T-helper 2 cell treated with Interferon-gamma antibody and Interleukin-4, amounts not matched to agents 5 μg/mL and 100 μg/mL, for 36 hours (primary cell): ENCODE measurements at places on chromosomes 1 and 21.
A peak's percentile ranks its signal among the peaks of the same experiment; 100 is the strongest.

- peak; percentile 20 for DNase-seq
These were observed 26.6 kb upstream of the HPDL start for GRCh38 chr1:45299981-45300668.

- DNase-seq = no peak
These were observed 65.9 kb downstream of the DNTTIP2 start for GRCh38 chr1:93813076-93813475.

DNA sequence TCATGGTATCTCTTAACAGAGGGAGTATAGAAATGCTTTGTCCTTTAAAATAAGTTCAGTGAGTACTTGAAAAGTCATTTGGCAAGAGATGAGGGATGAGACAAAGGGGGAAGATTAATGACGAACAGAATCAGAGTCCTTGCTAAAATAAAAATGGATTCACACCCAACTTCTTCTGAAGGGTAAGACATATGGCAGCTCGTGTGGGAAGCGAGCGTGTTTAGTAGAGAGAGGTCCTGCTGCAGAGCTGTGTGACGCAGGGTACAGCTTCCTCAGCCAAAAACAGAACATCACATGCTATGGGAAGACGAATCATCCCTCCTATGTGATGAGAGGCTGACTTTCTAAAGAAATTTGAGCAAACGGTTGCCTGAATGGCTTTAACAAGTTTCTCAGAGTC is 158.5 kb upstream of the LMO4 start:
- DNase-seq = no peak

DNA sequence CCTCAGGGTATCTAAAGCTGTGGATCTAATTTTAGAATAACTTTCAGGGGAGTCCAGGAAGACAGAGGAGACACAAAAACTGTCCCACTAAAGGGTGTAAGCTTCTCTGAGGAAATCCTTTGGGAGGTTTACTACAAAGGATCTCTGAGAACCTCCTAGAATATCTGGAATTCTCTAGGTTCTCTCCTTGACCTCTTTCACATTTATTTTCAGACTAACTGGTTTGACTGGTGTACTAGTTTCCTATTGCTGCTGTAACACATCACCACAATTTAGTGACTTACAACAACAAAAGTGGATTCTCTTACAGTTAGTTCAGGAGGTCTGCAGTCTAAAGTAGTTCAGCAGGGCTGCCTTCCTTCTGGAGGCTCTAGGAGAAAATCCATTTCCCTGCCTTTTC is 175.3 kb upstream of the KIAA0040 start:
- no peak for DNase-seq

- DNase-seq = no peak
These were observed 41.2 kb downstream of the GJA5 start for GRCh38 chr1:147719029-147719698.

GRCh38 chr1:161282991-161283390 is 24.4 kb downstream of the PCP4L1 start:
- DNase-seq = no peak

GRCh38 chr1:7942214-7942921 is 1.7 kb upstream of the TNFRSF9 start:
- peak; percentile 33 for DNase-seq

DNA sequence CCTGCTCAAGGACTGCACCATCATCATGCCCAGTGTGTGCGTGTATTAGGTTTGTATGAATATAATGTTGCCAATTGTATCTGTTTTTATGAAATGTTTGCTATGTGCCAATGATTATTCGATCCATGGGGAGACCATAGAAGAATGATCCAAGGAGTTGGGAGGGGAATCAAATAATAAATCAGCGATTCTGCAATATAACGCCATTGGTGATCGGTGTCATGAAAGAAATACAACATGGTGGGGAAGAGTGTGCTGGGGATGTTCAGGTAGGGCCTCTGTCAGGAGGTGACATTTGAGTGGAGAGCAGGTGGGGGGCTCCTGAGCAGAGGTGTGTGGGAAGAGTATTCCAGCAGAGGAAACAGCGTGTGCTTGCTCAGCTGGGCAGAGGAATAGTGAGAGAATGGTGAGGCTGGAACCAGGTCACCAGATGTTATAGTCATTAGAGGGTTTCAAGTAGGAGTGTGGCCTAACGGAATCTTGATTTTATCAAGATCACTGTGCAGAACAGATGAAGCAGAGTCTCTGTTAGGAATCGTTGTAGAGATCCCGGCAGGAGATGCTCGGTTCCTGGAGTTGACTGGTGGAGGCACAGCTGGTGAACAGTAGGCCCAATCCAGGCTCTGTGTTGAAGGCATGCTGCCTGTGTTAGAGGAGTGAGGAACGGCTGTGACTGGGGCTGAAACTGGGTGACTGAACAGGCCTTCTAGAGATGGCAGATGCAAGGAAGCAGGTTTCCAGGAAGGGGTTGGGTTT is 2.9 kb upstream of the ZNF496 start:
- no peak for DNase-seq

DNA sequence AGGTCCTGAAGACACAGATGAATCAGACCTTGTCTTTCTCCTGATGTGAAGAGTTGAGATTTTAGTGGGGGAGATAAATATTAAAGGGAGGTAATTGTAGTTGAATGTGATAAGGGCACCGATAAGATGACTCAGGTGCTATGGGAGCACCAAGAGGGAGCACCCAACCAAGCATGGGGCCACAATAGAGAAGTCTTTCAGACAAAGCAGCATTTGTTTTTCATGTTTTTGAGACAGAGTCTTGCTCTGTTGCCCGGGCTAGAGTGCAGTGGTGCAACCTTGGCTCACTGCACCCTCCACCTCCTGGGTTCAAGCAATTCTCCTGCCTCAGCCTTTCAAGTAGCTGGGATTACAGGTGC is 16.2 kb downstream of the SZT2 start:
- no peak for DNase-seq

- no peak for DNase-seq
These were observed 6.8 kb upstream of the EFCAB14 start for GRCh38 chr1:46725736-46726108.

- DNase-seq = no peak
These were observed 139.1 kb downstream of the PLA2G4A start for GRCh38 chr1:186967656-186968394.

DNA sequence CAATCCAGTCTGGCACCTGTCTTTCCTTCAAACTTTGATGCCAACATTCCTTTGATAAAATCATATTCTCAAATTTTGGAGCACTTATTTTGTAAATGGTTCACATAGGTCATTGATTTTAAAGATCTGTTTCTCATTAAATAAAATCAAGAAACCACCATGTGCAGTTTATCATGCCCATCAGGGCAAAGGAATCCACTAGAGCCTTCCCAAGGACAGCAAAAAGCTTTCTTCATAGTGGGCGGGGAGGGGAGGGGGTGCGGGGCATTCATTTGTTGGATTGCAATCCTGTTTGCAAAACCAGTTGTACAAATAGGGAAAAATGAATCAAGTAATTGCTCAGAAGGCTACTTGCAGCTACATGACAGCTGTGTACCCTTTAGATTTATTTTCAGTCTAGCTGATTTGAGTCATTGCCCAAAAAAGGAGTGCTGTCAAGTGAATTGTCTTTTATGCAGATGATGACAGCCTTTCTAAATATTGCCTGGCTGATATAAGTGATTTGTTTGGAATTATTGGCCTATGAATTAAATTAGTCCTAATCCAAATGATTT is 23.0 kb downstream of the LRRC8B start:
- no peak for DNase-seq

DNA sequence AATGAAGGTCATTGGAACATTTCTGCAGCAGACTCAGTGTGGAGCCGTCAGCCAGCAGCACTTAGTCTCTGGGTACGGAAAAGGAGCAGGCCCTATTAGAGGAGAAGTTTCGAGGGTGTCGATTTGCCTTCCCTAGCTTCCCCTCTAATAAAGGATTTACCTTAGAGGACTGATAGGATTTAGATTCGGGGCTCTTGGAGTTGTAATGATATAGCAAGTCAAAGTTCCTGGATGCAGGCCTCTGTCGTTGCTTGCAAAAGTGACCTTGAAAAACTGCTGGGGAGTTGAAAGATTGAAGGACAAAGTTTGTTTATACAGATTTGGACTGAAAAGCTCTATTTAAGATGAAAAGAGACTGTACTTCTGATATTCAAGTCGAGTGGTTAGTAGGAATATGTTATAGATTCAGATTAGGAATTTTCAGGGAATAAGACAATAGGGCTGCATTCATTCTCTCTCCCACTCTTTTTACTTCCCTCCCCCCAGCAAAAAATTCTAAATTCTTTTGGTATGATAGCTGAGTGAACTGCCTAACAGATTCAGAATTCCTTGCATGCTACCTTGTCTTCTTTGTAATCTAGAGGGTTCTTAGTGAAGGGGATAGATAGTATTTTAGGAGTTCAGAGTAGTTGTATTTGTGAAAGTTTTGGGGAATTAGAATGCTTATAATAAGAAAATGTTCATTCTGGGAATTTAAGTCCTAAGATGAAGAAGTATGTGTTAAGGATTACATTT is 19.2 kb downstream of the NFYC start:
- no peak for DNase-seq

DNA sequence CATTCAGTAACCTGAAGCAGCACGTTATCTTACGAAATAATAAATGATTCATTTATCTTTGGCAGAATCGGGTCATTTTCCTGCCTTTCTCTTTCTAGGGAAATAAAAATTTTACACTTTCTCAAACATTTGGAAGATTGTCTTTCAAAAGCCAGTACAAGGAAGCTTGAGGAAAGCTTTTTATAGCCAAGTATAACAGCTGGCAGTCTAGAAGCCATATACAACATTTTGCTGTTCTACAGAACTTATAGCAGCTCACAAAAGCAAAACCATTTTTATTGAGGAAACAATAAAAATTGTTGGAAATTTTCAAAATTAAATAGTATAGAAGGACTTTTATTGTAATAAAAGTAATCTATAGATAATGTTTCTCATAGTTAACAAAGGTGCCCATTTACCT is 448.6 kb downstream of the SMYD3 start:
- DNase-seq = no peak

DNA sequence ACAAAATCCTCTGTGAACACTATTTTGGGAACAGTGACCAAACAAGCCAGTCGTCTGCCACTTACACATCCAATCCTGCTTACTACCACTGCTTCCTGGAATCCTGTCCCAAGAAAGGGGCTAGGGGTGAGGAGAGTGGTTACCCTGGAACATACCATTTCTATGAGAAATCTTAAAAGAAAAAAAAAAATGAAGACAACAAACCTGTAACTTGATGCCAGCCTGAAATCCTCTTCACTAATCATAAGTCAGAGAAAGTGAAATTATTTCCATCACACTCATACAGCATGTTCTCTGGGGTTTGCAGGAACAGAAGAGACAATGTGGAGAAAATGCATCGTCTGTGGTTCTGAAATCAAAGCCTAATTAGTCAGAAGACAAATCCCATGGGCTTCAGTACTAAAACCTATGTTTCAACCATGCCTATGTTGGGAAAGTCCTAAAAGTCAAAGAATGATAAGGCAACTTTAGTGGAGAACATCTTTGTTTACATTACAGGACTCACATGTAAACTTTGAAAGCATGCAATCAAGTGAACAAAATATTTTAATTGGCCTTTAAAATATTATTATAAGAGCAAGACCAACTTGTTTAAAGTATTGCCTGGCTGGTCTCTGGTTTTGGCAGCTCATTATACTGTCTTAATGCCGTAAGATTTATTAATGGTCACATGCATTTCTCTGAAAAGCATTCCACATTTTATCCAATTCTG is 220.7 kb downstream of the LTN1 start:
- DNase-seq = no peak

DNA sequence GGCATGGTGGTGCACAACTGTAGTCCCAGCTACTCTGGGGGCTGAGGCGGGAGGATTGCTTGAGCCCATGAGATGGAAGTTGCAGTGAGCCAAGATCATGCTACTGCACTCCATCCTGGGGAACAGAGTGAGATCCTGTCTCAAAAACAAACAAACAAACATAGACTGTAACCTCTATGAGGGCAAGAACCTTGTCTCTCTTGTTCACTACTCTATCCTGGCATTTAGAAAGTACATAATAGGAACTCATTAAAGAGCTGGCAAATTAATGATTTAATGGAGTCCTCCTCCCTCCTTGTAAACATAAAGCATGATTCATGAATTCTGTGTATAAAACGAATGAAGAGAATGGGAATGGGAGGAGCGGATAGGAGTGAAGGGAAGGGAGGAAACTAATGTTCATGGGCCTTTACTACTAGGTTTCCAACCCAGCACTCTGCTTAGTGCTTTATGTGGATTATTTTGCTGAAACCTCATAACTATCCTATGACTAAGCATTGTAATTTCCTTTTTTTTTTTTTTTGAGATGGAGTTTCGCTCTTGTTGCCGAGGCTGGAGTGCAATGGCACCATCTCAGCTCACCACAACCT is 8.6 kb downstream of the LMOD1 start:
- no peak for DNase-seq

DNA sequence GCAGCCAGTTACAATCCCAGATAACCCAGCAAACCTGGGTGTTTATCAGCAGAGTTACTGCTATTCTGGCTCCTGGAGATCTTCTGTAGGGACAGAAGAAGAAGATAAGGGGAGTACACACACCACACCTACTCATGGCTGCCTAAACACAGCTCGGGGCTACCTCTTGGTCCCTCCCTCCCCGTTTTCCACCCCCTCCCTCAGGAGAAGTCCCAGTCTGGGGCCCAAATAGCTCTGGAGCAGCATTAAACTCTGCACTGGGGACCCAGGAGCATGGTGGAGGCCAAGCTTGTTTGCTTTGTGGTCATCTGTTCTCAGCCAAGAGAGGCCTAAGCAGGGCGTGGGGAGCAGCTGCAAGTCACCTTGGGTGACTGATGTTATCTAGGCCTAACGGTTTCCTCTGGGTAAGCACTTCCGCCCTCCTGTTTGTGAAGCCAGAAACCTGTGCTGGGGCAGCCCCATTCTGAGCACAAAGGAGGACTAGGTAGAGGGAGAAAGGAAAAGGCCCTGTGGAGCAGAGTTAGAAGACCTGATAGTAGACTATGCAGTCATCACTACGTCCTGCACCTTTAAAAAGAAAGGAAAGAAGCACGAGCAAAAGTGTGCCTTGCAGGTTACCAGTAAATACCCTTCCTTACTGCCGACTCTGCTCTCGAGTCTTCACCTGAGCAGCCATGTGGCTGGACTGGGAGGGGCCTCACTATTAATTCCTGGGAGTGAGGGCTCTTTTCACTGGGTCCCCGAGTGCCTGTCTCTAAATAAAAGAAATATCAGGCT is 2.0 kb upstream of the RCSD1 start:
- DNase-seq = peak; percentile 86

GRCh38 chr1:237181743-237182317 is 139.8 kb downstream of the RYR2 start:
- DNase-seq = no peak

GRCh38 chr1:205512059-205513045 is 7.9 kb downstream of the CDK18 start:
- no peak for DNase-seq

DNA sequence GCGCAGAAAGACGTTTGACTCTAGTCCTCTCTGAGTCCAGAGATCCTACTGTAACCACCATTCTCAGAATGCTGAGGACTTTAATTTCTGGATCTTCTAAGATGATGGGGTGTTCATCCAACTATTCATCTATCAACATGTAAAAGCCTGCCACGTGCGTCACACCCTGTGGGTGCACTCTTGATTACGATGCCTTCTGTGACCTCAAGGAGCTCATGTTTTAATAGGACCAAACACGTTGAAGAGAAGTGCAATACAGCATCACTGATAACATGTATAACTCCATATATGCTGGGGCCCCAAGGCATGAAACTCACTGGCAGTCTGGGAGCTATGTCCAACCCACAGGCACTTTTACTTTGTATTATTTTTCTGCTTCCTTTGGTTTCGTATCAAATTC is 19.0 kb downstream of the KIAA0040 start:
- DNase-seq = no peak

GRCh38 chr1:242132121-242132817 is 133.4 kb upstream of the MAP1LC3C start:
- no peak for DNase-seq

- DNase-seq = peak; percentile 79
These were observed 117.5 kb downstream of the TOMM20 start for GRCh38 chr1:235011064-235011598.

- DNase-seq = no peak
These were observed 145.1 kb downstream of the SIPA1L2 start for GRCh38 chr1:232484856-232485255.
